ENCODE measurements at places on chromosomes 13 and 19. TPM values are rescaled to one million over a fixed set of nuclear protein-coding genes. Genes with fewer than 3 reads are reported as not detected.

EDNRB gene
- 18.5 TPM for polyA plus RNA-seq

SERP2 gene
- polyA plus RNA-seq: 4.9 TPM

DENND1C gene
- 1.2 TPM for polyA plus RNA-seq

LRRC4B gene
- 5.8 TPM for polyA plus RNA-seq

FCGBP gene
- 5.4 TPM for polyA plus RNA-seq

FBXO17 gene
- polyA plus RNA-seq: 22.5 TPM

KIR3DL2 gene
- polyA plus RNA-seq: not detected

Data from muscle of back (tissue), 13 donors.